ENCODE measurements at places on chromosomes 2 and 18.

- no peak for DNase-seq
These were observed 560.6 kb upstream of the ID2 start for GRCh38 chr2:8121022-8121825.

DNA sequence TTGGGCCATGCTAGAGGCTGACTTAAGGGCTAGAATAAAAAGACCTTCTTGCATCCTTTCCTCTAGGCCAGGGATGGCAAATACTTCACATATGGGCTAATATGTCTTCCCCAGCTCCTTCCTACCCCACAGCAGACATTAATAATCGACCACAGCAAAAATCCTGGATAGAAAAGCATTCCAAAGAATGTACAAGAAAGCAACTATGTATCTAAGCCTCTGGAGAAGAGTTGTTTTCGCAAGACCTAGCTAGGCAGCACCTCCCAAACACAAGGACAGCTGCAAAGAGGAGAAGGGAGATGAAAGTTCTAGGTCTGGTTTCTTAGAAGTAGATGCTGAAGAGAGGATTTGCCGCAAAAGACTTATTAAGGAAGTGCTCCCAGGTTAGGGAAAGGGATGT, 372.6 kb downstream of the SLC4A3 start:
- no peak for DNase-seq

GRCh38 chr2:98399140-98399539, 45.5 kb upstream of the INPP4A start:
- no peak for DNase-seq

GRCh38 chr2:224098481-224099230, 59.6 kb upstream of the SERPINE2 start:
- no peak for DNase-seq

DNA sequence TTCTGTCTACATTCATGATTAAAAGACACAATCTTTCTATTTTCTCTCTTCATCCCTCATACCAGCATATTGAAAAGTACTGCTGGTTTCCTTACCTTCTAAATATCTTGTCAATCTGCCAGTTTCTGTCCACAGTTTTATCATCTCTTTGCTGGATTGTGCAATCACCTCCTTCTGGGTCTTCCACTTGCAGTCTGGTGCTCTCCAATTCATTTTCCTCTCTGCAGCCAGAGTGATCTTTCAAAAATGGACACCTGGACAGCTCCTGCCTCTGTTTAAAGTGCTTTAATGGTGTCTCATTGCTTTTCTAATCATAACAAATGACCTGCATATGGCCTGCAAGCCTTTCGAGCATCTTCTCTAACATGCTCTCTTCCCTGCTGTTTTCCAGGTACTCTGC, 94.0 kb downstream of the C1QL2 start:
- DNase-seq: no peak

GRCh38 chr2:196195302-196195701, 23.9 kb upstream of the STK17B start:
- no peak for DNase-seq

DNA sequence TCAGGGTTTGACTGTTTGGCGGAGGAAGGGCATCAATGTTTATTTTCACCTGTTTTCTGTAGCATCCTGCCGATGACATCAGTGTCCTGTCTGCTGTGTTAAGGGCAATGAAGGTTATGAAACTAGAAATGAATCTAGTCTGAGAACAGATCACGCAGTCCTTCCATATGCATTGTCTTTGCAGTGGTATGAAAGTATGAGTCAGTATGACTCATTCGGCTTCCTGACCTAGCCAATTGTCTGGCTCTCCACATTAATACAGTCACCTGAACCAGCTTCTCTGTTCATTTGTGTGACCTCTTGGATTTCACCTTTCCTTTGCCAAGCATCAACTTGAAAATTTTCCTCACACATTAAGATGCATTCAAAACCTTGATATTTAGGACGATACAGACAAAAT, 353.8 kb downstream of the RND3 start:
- no peak for DNase-seq

GRCh38 chr2:175973373-175973772, 28.7 kb downstream of the LNPK start:
- DNase-seq: no peak

Data from effector CD8-positive, alpha-beta T cell (primary cell).